ENCODE measurements at places on chromosomes 4 and X.

GRCh38 chrX:40103565-40104323, 6.0 kb upstream of the BCOR start:
- no peak for DNase-seq

GRCh38 chrX:129529685-129530281, 6.5 kb upstream of the SMARCA1 start:
- DNase-seq = no peak

GRCh38 chr4:176539091-176539784, 219.5 kb downstream of the SPCS3 start:
- DNase-seq = no peak

GRCh38 chr4:16622826-16623225, 275.6 kb downstream of the LDB2 start:
- DNase-seq = no peak

DNA sequence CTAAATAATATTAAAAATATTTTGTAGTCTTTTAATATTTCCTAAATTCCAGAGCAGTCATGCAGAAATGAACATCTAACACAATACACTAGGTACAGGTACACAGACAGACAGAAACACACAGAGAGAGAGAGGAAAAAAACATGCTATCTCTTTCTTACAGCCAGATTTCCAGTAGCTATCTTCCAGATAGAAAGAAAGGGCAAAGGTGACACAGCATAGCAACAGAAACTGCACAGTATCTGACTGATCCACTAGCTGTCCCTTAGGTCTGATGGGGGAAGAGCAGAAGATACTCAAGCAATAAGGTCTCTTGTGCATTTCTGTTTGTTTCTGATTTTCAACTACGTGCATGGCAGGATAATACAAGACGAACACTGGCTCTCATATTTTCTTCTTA, 7.8 kb downstream of the FBXW7 start:
- no peak for DNase-seq

- no peak for DNase-seq
These were observed 93.9 kb upstream of the CBR4 start for GRCh38 chr4:169103966-169104412.

GRCh38 chr4:48777739-48778138, 2.3 kb downstream of the FRYL start:
- DNase-seq = no peak

DNA sequence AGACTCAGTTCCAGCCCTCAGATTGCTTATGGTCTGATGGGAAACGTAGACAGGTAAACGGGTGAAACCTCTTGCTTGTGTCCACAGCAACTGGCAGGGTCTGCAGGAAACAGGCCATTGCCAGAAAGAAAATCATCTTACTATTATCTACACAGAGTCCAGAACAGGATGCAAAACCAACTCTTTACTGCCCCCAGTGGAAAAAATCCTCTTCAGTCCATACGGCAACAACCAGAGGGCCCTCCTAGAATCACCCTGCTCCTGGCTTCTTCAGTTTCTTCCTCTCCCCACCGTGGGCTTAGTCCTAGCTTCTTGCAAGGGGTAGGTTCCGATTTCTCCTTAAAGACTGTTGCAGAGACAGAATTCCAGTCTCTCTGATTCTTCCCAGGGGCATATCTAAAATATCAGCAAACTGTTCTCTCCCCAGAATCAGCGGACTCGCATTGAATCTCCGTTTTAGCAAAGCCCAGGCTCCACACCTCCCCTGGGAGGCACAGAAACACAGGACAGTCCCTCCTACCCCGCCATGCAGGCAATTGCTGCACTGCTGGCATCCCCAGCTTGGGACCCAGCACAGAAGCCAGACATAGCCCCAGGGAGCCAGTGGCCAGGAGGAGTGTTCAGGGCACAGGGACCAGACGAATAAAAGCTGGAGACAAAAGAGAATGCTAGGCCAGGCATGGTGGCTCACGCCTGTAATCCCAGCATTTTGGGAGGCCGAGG, 41.0 kb upstream of the SH3RF1 start:
- no peak for DNase-seq

DNA sequence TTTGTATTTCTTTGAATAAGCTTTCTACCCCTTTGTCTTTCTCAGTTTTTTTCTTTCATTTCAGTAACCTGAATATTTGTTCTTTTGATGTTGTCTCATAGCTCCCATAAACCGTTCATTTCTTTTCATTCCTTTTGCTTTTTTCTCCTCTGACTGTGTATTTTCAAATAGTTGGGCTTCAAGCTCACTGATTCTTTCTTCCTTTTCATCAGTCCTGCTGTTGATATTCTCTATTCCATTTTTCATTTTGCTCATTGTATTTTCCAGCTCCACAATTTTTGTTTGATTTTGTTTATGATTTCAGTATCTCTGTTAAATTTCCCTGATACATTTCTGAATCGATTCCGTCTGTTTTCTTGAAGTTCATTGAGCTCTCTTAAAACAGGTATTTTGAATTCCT, 129.6 kb upstream of the NUDT6 start:
- DNase-seq = no peak

GRCh38 chr4:101944649-101945048, 154.1 kb downstream of the BANK1 start:
- no peak for DNase-seq
